ENCODE measurements at places on chromosomes 3 and 15.

GRCh38 chr3:122366379-122366749 is 16.7 kb downstream of the MIX23 start:
- no peak for DNase-seq

GRCh38 chr3:31882895-31883294 is 98.2 kb downstream of the OSBPL10 start:
- no peak for DNase-seq

DNA sequence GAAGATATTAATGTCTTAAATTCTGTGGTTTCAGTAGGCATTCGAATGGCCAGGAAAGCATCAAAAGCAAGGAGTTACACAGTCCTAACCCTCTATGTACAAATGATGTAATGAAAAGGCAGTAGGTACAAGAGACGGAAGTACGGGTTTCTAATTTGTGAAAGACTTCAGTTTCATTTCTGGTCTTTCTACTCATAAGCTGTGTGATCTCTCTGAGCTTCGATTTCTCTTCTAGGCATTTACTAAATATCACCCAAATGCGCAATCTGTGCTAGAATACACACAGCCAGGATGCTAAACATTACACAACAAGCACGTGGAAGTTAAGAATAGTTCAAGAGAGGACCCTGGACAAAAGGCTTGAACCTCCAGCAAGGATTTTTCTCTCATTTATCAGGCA is 17.9 kb upstream of the STIMATE start:
- no peak for DNase-seq

DNA sequence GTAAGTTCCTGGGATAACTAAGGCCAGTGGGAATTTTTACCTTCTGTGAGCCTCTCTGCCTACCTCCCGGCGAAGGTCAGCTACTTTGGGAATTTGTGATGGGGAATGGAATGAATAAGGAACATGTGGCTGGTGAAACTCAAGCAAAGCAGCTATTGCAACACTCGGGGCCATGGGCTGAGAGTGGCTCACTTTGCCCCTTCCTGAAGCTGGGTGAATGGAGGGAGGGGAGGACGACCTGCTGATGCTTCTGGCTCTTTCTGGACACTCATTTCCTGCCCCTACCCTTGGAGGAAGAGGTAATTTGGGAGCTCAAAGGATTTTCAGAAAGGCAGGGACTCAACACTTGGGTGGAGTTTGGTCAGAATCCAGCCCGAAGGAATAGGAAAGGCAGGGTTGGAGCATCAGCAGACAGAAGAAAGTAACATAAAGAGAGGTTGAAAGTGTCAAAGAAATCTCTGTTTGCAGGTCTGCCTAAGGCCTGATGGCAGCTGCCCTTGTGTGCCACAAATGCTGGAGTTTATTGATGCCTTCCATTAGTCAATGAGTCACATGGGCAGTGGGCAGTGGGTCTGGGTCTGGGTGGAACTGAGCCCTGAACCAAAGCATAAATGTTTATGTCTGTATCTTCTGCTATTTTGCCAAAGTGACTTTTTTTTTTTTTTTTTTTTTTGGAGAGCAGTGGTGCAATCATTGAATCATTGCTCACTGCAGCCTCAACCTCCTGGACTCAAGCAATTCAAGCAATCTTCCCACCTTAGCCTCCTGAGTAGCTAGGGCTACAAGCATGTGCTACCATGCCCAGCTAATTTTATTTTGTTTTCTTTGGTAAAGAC is 12.4 kb downstream of the LAMP3 start:
- no peak for DNase-seq

DNA sequence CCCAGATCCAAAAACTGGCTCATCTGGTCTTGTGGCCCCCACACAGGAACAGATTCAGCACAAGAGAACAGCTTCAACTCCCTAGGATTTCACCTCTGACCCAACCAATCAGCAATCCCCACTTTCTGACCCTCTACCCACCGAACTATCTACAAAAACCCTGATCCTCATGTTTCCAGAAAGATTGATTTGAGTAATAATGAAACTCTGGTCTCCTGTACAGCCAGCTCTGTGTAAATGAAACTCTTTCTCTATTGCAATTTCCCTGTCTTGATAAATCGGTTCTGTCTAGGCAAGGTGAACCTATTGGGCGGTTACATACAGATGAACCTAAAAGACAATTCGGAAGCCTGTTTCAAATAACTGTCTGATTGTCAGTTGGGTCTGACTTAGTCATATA is 847.6 kb upstream of the ALCAM start:
- DNase-seq: no peak

GRCh38 chr15:76208084-76208785 is 103.0 kb downstream of the ETFA start:
- DNase-seq: no peak

- no peak for DNase-seq
Observed at GRCh38 chr3:2154621-2155020, 56.0 kb downstream of the CNTN4 start.

- DNase-seq: no peak
Observed at GRCh38 chr3:147507638-147508286, 98.6 kb downstream of the ZIC1 start.
